ENCODE measurements at places on chromosomes 3 and 15. TPM values are rescaled to one million over a fixed set of nuclear protein-coding genes. Genes with fewer than 3 reads are reported as not detected.
A peak's percentile ranks its signal among the peaks of the same experiment; 100 is the strongest.

Gene KBTBD13
- total RNA-seq: not detected

Gene NOX5
- not detected for total RNA-seq

Gene ESYT3
- under 0.01 TPM for total RNA-seq

Gene SLC22A13
- under 0.01 TPM for total RNA-seq

Gene SNTN
- not detected for total RNA-seq

Gene GOLGA8T
- total RNA-seq: not detected

- no peaks in the 10 kb centered on the region for H3K36me3 ChIP-seq
- H3K27me3 ChIP-seq: peaks cover 2% of the 10 kb centered on the region
- no peak overlapping the region for H3K27ac ChIP-seq
- peak; percentile 85 for DNase-seq
- H3K4me3 ChIP-seq: no peak overlapping the region
These were observed 23.5 kb upstream of the CLN6 start for GRCh38 chr15:68252925-68253534.

- no peak overlapping the region for H3K4me3 ChIP-seq
- peaks cover 15% of the 10 kb centered on the region for H3K27me3 ChIP-seq
- H3K36me3 ChIP-seq: no peaks in the 10 kb centered on the region
- H3K4me1 ChIP-seq: no peaks in the 10 kb centered on the region
These were observed 11.4 kb upstream of the PRSS50 start for GRCh38 chr3:46729038-46729437.

GRCh38 chr3:184350618-184351017, 10.8 kb downstream of the CLCN2 start:
- no peaks in the 10 kb centered on the region for H3K27me3 ChIP-seq
- H3K27ac ChIP-seq: no peak overlapping the region
- DNase-seq: no peak
- no peak overlapping the region for H3K4me3 ChIP-seq
- H3K4me1 ChIP-seq: peaks cover 4% of the 10 kb centered on the region

GRCh38 chr3:66812136-66812535, 186.0 kb upstream of the KBTBD8 start:
- no peaks in the 10 kb centered on the region for H3K4me1 ChIP-seq
- H3K27me3 ChIP-seq: no peaks in the 10 kb centered on the region
- no peak overlapping the region for H3K4me3 ChIP-seq
- DNase-seq: peak; percentile 69
- no peaks in the 10 kb centered on the region for H3K36me3 ChIP-seq
- no peak overlapping the region for H3K27ac ChIP-seq

DNA sequence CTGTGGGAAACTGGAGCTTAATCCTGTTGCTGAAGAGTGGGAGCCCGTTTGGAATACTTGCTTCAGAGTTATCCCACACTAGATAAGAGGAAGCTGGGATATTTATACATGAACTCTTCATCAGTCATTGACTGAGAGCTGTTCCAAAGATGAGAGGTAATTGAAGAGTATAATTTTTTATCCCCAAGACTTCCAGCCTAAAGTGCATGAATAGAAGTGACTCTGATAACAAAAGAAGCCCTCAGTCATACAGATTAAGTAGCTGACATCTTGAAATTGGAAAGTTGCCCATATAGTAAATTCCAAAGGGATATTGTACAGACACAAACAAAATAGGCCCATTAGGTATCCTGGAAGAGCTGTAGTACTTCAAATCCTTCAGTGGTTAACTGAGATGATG, 268.0 kb downstream of the EPHA3 start:
- DNase-seq: no peak
- no peaks in the 10 kb centered on the region for H3K36me3 ChIP-seq
- no peaks in the 10 kb centered on the region for H3K4me1 ChIP-seq
- no peak overlapping the region for H3K4me3 ChIP-seq
- no peaks in the 10 kb centered on the region for H3K27me3 ChIP-seq
- no peak overlapping the region for H3K27ac ChIP-seq

DNA sequence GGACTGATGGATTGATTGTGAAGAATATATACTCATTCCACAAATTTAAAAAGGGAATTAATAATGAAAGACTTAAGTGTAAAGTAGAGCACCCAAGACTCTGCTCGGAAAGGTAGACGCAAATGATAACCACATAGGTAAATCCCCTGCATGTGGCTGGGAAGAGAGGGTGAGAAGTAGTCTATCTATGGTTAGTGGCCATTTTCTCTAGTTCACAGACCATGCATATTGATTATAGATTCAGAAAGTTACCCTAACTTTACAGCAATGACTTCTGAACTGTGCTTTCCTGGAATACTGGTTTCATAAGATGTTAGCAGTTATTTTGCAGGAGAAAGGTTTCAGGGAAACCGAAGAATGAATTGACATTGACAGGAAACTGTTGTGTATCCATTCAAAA, 51.7 kb downstream of the CASR start:
- no peaks in the 10 kb centered on the region for H3K4me1 ChIP-seq
- H3K27ac ChIP-seq: no peak overlapping the region
- H3K36me3 ChIP-seq: no peaks in the 10 kb centered on the region
- DNase-seq: no peak
- H3K27me3 ChIP-seq: peaks cover 14% of the 10 kb centered on the region

DNA sequence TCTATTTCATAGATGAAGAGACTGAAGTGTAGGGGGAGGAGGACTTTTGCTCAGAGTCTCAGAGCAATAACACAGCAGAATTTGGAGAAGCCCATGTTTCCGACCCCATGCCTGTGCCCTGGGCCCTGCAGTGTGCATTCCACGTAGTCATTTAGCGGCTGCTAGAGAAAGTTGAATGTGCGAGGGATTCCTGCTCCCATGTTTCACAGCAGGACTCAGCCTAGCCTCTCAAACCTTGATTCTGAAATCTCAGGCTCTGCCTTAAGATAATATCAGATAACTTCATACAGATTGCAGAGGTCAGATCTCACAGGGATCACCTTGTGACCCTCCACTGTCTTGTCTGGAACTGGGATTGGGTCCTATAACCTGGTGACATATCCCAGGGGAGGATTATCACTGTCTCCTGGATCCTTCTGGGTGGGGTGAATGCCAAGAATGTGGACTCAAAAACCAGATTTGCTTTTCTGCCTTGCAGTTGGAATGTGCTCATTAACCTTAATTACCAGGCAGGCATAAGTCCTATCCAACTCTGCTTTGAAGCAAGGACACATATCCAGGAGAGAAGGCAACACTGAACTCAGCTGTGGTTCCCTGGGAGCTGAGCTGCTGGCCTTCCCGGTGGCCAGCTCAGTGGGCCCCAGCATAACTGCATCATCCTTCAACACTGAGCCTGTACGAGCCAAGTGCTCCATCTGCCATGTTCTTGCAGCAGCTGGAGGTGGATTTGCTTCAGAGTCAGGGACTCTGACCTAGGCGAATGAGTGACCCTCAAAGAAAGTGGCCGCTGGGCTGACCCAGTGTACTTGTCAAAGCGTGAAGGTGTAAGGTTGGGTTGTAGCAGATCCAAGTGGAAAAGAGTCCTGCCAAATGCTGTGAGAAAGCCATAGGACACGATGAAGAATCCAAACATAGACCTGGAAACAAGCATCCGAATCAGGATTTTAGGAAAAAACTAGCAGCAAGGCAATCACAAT, 43.0 kb downstream of the CTXND1 start:
- no peak overlapping the region for H3K4me3 ChIP-seq
- no peaks in the 10 kb centered on the region for H3K4me1 ChIP-seq
- H3K27me3 ChIP-seq: peaks cover 30% of the 10 kb centered on the region
- DNase-seq: no peak
- H3K27ac ChIP-seq: no peak overlapping the region

DNA sequence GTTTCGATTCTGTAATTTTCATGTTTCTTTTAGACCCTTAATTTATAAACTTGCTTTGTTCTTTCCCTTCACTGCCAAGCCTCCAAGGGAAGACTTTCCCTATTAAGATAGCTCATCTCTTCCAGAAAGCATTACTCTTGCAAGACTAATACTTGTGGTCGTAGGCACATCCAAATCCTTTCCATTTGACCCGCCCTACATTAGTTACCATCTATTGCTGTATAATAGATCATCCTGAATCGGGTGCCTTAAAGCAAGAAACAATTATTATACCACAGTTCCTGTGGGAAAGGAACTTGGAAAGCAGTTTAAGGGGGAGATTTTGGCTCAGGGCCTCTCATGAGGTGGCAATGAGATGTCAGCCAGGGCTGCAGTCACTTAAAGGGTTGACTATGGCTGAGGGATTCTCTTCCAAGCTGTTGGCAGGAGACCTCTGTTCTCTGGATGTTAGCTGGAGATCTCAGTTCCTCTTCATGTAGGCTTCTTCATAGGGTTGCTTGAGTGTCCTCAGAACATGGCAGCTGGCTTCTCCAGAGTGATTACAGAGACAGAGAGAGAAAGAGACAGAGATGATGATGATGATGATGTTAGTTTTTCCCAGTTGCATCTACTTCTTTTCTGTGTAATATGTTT, 570.4 kb upstream of the TGFBR2 start:
- H3K4me3 ChIP-seq: no peak overlapping the region
- peaks cover 3% of the 10 kb centered on the region for H3K27me3 ChIP-seq
- H3K4me1 ChIP-seq: no peaks in the 10 kb centered on the region
- no peak overlapping the region for H3K27ac ChIP-seq
- no peak for DNase-seq

DNA sequence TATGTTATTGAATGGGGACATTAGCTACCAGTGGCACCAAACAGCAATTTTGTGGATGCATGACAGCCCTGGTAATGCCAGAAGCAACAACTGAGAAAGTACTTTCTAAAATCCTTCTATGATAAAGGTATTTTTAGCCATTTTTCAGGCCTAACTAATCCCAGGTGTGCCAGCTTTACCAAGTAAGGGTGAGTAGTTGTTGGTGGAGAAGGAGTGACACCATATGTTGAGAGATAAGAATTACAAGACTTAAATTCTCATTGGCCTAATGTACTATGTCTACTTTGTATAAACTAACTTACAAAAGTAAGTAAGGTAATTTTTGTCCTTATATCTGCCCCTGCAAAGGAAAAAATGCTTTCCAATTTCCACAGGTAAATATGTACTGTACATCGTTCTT, 4.1 kb upstream of the COX17 start:
- H3K27me3 ChIP-seq: peaks cover 9% of the 10 kb centered on the region
- no peaks in the 10 kb centered on the region for H3K36me3 ChIP-seq
- H3K27ac ChIP-seq: no peak overlapping the region
- H3K4me3 ChIP-seq: no peak overlapping the region
- DNase-seq: peak; percentile 58
- H3K4me1 ChIP-seq: no peaks in the 10 kb centered on the region

- peaks cover 83% of the 10 kb centered on the region for H3K27me3 ChIP-seq
- DNase-seq: no peak
- H3K27ac ChIP-seq: no peak overlapping the region
These were observed 267.7 kb downstream of the XXYLT1 start for GRCh38 chr3:195003006-195003892.

DNA sequence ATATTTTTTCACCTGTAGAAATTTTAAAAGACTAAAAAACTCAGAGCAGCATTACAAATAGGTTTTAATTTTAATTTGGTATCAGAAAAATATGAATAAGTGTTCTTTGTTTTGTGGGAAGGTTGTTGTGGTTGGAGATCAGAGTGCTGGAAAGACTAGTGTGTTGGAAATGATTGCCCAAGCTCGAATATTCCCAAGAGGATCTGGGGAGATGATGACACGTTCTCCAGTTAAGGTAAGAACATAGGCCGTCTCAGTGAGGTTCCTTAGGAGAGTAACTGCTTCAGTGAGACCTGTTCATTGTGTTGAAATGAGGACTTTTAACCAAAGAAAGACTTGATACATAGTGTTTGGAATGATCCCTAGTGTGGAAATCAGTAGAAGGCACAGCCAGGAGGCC, 44.8 kb downstream of the OPA1 start:
- H3K36me3 ChIP-seq: peaks cover 10% of the 10 kb centered on the region
- H3K4me3 ChIP-seq: no peak overlapping the region
- peaks cover 3% of the 10 kb centered on the region for H3K4me1 ChIP-seq
- no peaks in the 10 kb centered on the region for H3K27me3 ChIP-seq
- H3K27ac ChIP-seq: no peak overlapping the region

DNA sequence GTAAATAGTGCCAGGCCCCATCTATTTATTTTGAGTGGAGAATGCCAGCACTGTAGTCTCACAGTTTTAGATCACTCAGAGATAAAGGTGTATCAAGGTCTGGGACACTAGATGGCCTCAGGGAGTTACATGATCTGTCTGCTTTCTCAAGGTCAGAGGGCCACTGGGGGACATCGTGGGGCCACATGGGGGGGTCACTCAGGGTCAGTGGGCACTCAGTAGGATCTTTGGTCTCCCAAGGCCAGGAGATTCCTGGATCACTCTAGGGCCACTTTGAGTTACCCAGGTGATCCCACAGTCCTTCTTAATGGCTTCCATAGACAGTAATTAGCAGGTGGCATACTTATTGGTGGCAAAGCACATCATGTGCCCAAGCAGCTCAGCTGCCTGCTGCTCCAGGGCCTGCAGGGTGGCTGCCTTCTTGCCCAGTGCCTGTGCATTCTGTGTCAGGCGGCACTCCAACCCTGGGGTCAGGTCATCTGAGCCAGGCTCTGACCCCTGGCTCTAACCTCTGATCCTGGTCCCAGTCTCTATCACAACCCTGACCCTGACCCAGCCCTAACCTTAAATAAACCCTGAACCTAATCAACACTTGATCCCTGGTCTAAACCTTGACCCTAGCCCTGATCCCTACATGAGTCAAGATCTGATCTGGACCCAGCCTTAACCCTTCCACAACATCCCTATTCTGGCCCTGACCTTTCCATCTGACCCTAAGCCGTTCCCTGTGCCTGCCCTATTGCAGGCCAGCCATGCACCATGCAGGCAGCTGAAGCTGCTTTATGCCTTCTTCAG, 1.8 kb upstream of the LAMB2 start:
- H3K27ac ChIP-seq: no peak overlapping the region
- no peak overlapping the region for H3K4me3 ChIP-seq
- H3K4me1 ChIP-seq: peaks cover 9% of the 10 kb centered on the region
- DNase-seq: no peak
- H3K36me3 ChIP-seq: peaks cover 20% of the 10 kb centered on the region

DNA sequence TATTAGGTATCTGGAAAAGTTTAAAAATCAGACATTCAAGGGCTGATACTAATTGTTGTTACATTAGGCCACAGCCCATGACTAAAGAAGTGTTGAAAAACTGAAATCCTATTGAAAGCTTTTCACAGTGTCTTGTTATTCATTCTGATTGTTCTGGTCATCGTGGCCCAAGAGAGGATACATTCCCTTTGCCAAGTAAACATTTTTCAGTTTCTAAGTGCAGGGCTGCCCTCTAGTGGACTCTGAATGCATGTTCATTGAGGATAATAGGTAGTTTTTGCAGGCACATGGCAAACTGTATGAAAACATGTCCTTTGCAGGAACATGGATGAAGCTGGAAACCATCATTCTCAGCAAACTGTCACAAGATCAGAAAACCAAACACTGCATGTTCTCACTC, 181.1 kb downstream of the MYRIP start:
- H3K4me3 ChIP-seq: no peak overlapping the region
- H3K36me3 ChIP-seq: no peaks in the 10 kb centered on the region
- DNase-seq: peak; percentile 3
- no peak overlapping the region for H3K27ac ChIP-seq
- H3K27me3 ChIP-seq: no peaks in the 10 kb centered on the region
- no peaks in the 10 kb centered on the region for H3K4me1 ChIP-seq

- H3K36me3 ChIP-seq: no peaks in the 10 kb centered on the region
- peaks cover 3% of the 10 kb centered on the region for H3K27me3 ChIP-seq
- DNase-seq: no peak
- H3K4me1 ChIP-seq: 0 out of 2 replicates have a peak, but pooled peaks cover 2% of the 10 kb centered on the region
- no peak overlapping the region for H3K4me3 ChIP-seq
- no peak overlapping the region for H3K27ac ChIP-seq
These were observed 84.1 kb upstream of the ARHGEF3 start for GRCh38 chr3:56885879-56886278.

- no peak for DNase-seq
- no peaks in the 10 kb centered on the region for H3K27me3 ChIP-seq
- H3K27ac ChIP-seq: no peak overlapping the region
- no peak overlapping the region for H3K4me3 ChIP-seq
- 0 out of 2 replicates have a peak, but pooled peaks cover 2% of the 10 kb centered on the region for H3K36me3 ChIP-seq
- H3K4me1 ChIP-seq: peaks cover 20% of the 10 kb centered on the region
These were observed 31.5 kb downstream of the IGF2BP2 start for GRCh38 chr3:185793381-185793780.

All from IMR-90 (cell line).